Spleen (tissue), 13 donors: ENCODE measurements at places on chromosomes 11 and 22. TPM values are rescaled to one million over a fixed set of nuclear protein-coding genes. Genes with fewer than 3 reads are reported as not detected.

GRCh38 chr11:72821221-72821919, 7.2 kb downstream of the ATG16L2 start:
- DNase-seq = no peak

Gene LDLRAD3
- 8.8 TPM for total RNA-seq

Gene SIK2
- 23.8 TPM for total RNA-seq

- peak; percentile 86 for DNase-seq
Measured at GRCh38 chr11:67287355-67288197, 1.5 kb upstream of the ANKRD13D start.

Gene ARHGAP20
- total RNA-seq = 2.0 TPM

Gene TRPM5
- total RNA-seq = 0.10 TPM

- DNase-seq = no peak
Measured at GRCh38 chr11:69321877-69322361, 28.0 kb downstream of the MYEOV start.
